ENCODE measurements at places on chromosomes 7 and 10. TPM values are rescaled to one million over a fixed set of nuclear protein-coding genes. Genes with fewer than 3 reads are reported as not detected.

GRCh38 chr7:129493555-129493954, 8.8 kb upstream of the SMKR1 start:
- no peak for DNase-seq
- no peaks in the 10 kb centered on the region for H3K36me3 ChIP-seq
- no peak overlapping the region for H3K4me3 ChIP-seq

GRCh38 chr7:22476824-22477223, 23.2 kb downstream of the STEAP1B start:
- no peak for DNase-seq
- H3K4me1 ChIP-seq = peaks cover 8% of the 10 kb centered on the region
- H3K27ac ChIP-seq = no peak overlapping the region
- no peak overlapping the region for H3K4me3 ChIP-seq

DNA sequence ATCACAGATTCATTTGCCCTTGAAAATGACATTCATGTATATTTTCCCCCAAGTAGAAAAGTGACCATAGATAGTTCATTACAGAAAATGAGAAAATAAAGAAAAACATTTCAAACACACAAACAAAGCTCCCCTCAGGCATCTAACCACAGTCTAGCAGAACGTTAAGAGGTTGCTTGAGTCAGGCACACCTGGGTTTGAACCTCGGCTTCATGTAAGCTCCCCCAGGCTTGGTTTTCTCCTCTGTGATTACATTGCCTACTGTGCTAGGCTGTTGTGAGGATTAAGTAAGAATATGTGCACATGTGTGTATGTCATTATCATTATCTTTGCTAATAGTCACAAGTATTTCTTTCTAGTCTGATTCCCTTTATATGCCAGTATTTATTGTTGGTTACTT, 9.1 kb downstream of the DNTT start:
- no peak for DNase-seq
- no peak overlapping the region for H3K4me3 ChIP-seq
- H3K27me3 ChIP-seq = no peaks in the 10 kb centered on the region
- no peaks in the 10 kb centered on the region for H3K36me3 ChIP-seq

- H3K4me1 ChIP-seq = no peaks in the 10 kb centered on the region
- peaks cover 8% of the 10 kb centered on the region for H3K27me3 ChIP-seq
- no peak overlapping the region for H3K4me3 ChIP-seq
- H3K36me3 ChIP-seq = no peaks in the 10 kb centered on the region
- no peak for DNase-seq
These were observed 50.4 kb downstream of the ARMC3 start for GRCh38 chr10:22978287-22978686.

DNA sequence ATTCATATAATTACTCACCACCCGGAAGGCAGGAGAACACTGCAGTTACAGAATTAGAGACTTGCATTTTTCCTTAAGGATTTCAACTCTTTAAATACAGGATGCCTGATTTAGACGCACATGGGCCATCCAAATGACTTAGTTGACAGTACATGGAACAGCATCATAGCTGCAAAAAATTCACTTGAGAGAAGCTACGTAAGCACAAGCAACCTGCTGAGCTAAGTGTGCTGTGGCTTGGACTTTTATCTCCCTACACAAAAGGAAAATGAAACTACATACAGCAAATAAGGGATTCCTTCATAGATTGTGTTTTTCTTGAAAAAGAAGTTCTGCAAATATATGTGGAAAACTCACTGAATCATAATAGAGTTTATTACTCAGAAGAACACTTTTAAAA, 152.6 kb downstream of the POU6F2 start:
- H3K36me3 ChIP-seq = no peaks in the 10 kb centered on the region
- DNase-seq = no peak
- no peaks in the 10 kb centered on the region for H3K27me3 ChIP-seq
- no peak overlapping the region for H3K4me3 ChIP-seq
- H3K4me1 ChIP-seq = no peaks in the 10 kb centered on the region

- H3K4me3 ChIP-seq = no peak overlapping the region
- DNase-seq = peak; percentile 78
- no peaks in the 10 kb centered on the region for H3K36me3 ChIP-seq
- H3K4me1 ChIP-seq = peaks cover 38% of the 10 kb centered on the region
- no peaks in the 10 kb centered on the region for H3K27me3 ChIP-seq
These were observed 3.1 kb upstream of the PAPSS2 start for GRCh38 chr10:87656431-87657072.

GRCh38 chr10:128068398-128069285, 57.6 kb downstream of the MKI67 start:
- no peaks in the 10 kb centered on the region for H3K27me3 ChIP-seq
- peaks cover 16% of the 10 kb centered on the region for H3K36me3 ChIP-seq
- peaks cover 6% of the 10 kb centered on the region for H3K4me1 ChIP-seq
- no peak for DNase-seq

DNA sequence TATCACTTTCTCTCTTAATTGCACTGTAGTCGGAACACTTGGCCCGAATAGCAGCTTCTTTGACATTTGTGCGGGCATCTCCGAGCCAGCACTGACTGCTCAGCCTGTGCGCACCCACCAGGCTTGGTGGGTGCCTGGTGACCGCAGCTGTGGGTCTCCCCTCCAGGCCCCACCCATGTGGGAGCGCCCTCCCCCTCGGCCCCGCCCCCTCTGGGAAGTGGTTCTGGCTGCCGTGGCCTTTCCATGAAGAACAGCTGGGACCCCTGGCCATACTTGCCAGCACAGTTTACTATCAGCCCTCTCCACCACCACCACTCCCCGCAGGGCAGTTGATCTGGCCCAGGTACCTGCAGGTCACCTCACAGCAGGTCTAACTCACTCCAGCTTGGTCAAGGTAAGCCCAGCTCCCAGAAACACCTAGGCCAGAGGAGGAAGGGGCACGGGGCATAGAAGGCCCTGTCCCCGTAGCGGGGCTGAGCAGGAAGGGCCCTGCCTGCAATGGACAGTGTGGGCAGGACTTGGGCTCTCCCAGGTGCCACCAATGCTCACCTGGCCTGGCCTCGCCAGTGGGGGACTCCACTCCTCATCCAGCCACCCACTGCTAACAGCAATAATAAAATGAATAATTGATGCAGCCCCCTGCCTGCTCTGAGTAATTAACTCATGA, 5.8 kb downstream of the RASGEF1A start:
- H3K4me3 ChIP-seq = no peak overlapping the region
- no peaks in the 10 kb centered on the region for H3K36me3 ChIP-seq
- no peaks in the 10 kb centered on the region for H3K4me1 ChIP-seq
- H3K27me3 ChIP-seq = peaks cover 11% of the 10 kb centered on the region
- no peak for DNase-seq

- H3K4me3 ChIP-seq = no peak overlapping the region
- no peak for DNase-seq
- no peaks in the 10 kb centered on the region for H3K36me3 ChIP-seq
- H3K27ac ChIP-seq = no peak overlapping the region
- no peaks in the 10 kb centered on the region for H3K27me3 ChIP-seq
- no peaks in the 10 kb centered on the region for H3K4me1 ChIP-seq
These were observed 34.0 kb upstream of the INSIG1 start for GRCh38 chr7:155263581-155264143.

- no peaks in the 10 kb centered on the region for H3K4me1 ChIP-seq
- no peaks in the 10 kb centered on the region for H3K27me3 ChIP-seq
- H3K4me3 ChIP-seq = no peak within 1 kb of the TSS
- H3K27ac ChIP-seq = no peak within 1 kb of the TSS
- no peaks in the 10 kb centered on the region for H3K36me3 ChIP-seq
These were observed at the start of gene PTN for GRCh38 chr7:137343281-137343841. Gene PTN, minus strand, starts transcription at chr7:137343733. Its CDS starts 88,760 bp downstream, at chr7:137254973.

GRCh38 chr10:130867446-130868194, 443.9 kb downstream of the TCERG1L start:
- H3K27ac ChIP-seq = no peak overlapping the region
- no peaks in the 10 kb centered on the region for H3K27me3 ChIP-seq
- H3K36me3 ChIP-seq = no peaks in the 10 kb centered on the region
- no peak for DNase-seq

- no peak for DNase-seq
- H3K4me1 ChIP-seq = peaks cover 3% of the 10 kb centered on the region
- no peak overlapping the region for H3K4me3 ChIP-seq
- no peaks in the 10 kb centered on the region for H3K27me3 ChIP-seq
These were observed 85.6 kb downstream of the ZEB1 start for GRCh38 chr10:31404640-31405039.

DNA sequence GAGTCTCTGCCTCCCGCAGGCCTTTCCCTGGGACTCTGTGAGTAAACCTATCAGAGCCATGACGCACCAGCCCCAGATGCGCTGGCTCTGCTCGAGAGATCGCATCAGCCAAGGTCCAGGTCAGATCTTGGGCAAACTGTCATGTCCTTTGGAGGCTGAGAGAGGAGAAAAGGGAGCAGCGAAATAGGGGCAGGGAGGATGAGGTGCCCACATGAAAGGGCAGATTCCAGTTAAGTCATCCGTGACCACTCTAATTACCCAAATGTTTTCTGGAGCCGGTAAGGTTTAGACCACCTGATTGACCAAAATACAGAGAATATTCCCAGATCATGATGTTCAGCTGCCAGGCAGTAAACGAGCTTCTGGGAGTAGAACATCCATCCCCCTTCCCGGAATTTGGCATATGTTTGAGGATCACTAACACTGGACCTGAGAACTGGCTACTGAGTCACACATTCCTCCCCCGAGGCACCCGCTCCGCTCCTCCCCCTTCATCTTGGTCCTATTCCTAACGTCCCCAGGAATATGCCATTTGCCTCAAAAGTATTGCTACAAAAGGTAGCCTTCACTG, 88.0 kb downstream of the FGFR2 start:
- H3K4me1 ChIP-seq = no peaks in the 10 kb centered on the region
- no peak overlapping the region for H3K27ac ChIP-seq
- no peaks in the 10 kb centered on the region for H3K27me3 ChIP-seq
- no peak overlapping the region for H3K4me3 ChIP-seq
- no peak for DNase-seq

GRCh38 chr7:158680754-158681153, 23.9 kb downstream of the NCAPG2 start:
- peaks cover 9% of the 10 kb centered on the region for H3K4me1 ChIP-seq
- no peak overlapping the region for H3K27ac ChIP-seq
- DNase-seq = no peak
- H3K27me3 ChIP-seq = no peaks in the 10 kb centered on the region
- H3K4me3 ChIP-seq = no peak overlapping the region

GRCh38 chr7:73766556-73767229, 3.4 kb downstream of the CLDN3 start:
- no peaks in the 10 kb centered on the region for H3K4me1 ChIP-seq
- no peak overlapping the region for H3K4me3 ChIP-seq
- H3K36me3 ChIP-seq = no peaks in the 10 kb centered on the region

GRCh38 chr10:6558759-6559461, 21.2 kb downstream of the PRKCQ start:
- H3K27me3 ChIP-seq = no peaks in the 10 kb centered on the region
- no peak overlapping the region for H3K27ac ChIP-seq
- no peaks in the 10 kb centered on the region for H3K4me1 ChIP-seq
- H3K36me3 ChIP-seq = no peaks in the 10 kb centered on the region
- no peak overlapping the region for H3K4me3 ChIP-seq
- no peak for DNase-seq

DNA sequence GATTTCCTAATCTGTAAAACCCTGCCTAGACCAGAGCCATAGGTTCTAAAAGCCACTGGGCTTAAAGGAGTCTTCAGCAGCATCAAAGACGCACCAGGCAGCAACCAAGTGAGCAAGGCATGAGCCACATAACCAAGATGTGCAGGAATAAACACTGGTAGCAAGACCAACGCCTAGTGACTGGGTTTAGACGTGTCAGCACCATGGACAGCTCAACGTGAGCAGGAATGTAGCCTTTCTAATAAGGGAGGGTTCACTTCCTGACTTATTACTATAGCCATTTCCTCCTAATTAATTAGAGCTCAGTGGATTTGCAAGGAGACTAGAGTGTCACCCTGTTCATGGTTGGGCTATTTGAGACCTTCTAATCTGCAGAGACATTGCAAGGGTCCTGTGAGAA, 223.7 kb downstream of the LHFPL3 start:
- H3K36me3 ChIP-seq = no peaks in the 10 kb centered on the region
- H3K27me3 ChIP-seq = no peaks in the 10 kb centered on the region
- no peak overlapping the region for H3K4me3 ChIP-seq
- peak; percentile 19 for DNase-seq
- no peaks in the 10 kb centered on the region for H3K4me1 ChIP-seq

- H3K27ac ChIP-seq = no peak overlapping the region
- H3K36me3 ChIP-seq = peaks cover 14% of the 10 kb centered on the region
These were observed 234.4 kb upstream of the IMMP2L start for GRCh38 chr7:111796671-111797070.

DNA sequence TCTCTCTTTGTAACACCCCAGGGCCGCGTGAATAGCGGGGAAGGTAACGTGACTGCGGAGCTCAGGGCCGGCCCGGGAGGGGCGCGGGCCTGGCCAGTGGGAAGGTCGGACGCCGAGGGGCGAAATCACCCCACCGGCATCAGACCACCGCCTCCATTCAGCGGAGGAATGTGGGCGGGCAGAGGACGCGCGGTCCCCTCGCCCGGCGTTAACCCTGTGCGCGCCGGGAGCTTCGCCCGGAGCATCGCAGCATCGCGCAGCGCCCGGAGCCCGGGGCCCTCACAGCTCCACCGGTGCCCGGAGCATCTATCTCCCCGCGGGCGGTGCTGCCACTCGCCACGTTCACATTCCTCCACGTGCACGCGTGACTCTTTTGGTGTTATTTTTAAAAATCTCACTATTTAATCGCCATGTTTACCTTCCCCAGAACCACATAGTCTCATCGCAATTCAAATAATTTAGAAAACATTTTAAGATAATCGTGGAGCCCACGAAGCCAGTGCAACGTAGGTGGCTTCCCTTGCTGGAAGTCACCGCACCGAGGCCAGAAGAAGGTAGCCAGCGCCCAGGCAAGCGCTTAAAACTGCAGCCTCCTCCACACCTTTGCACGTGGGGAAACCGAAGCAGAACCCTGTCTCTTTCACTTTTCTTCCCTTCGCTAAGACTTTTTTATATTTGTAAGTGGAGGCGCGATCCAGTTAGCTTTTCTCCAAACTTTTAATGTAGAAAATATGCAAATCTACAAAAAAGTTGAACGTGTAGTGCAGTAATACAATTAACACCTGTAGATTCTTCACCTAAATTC, 21.8 kb downstream of the FGFBP3 start:
- H3K36me3 ChIP-seq = no peaks in the 10 kb centered on the region
- DNase-seq = peak; percentile 42

DNA sequence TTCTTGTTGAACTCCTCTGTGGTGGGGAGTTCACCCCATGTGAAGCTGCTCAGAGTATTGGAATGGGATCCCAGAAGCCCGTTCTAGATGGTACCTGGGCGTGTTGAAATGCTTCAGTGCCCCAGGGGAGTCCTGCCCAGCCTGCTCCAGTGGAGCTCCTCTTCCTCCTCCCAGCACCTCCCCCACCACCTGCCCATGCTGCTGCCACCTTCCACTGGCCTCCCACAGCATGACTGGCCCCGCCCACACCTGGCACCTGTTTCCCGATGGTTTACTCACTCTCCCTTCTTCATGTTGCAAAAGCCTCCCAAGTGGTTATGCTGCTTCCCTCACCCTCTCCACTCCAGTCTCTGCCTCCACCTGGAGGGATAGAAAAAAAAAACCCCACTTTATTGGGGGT, 32.2 kb upstream of the PCBD1 start:
- H3K4me1 ChIP-seq = no peaks in the 10 kb centered on the region
- peaks cover 7% of the 10 kb centered on the region for H3K27me3 ChIP-seq
- no peak for DNase-seq
- H3K4me3 ChIP-seq = no peak overlapping the region

The CNPY1 gene
- not detected for polyA plus RNA-seq

The LBX1 gene
- not detected for polyA plus RNA-seq

The ZRANB1 gene
- 5.0 TPM for polyA plus RNA-seq

The PTF1A gene
- not detected for polyA plus RNA-seq

The ARHGAP22 gene
- polyA plus RNA-seq = 8.6 TPM

The CCNY gene
- 61.5 TPM for polyA plus RNA-seq

The LRRD1 gene
- polyA plus RNA-seq = not detected

The ATOH7 gene
- polyA plus RNA-seq = not detected

The HSPA12A gene
- 0.24 TPM for polyA plus RNA-seq

The FANK1 gene
- polyA plus RNA-seq = 2.0 TPM

The LHFPL3 gene
- polyA plus RNA-seq = not detected

The SSC4D gene
- polyA plus RNA-seq = 0.88 TPM

The OGDHL gene
- 0.72 TPM for polyA plus RNA-seq

The GATA3 gene
- 7.2 TPM for polyA plus RNA-seq

The KCNIP2 gene
- 0.36 TPM for polyA plus RNA-seq

The CC2D2B gene
- polyA plus RNA-seq = 0.21 TPM

The MLXIPL gene
- not detected for polyA plus RNA-seq
